ENCODE measurements at places on chromosomes 1 and 21.

- DNase-seq: no peak
Measured at GRCh38 chr1:9573723-9574122, 15.0 kb upstream of the TMEM201 start.

DNA sequence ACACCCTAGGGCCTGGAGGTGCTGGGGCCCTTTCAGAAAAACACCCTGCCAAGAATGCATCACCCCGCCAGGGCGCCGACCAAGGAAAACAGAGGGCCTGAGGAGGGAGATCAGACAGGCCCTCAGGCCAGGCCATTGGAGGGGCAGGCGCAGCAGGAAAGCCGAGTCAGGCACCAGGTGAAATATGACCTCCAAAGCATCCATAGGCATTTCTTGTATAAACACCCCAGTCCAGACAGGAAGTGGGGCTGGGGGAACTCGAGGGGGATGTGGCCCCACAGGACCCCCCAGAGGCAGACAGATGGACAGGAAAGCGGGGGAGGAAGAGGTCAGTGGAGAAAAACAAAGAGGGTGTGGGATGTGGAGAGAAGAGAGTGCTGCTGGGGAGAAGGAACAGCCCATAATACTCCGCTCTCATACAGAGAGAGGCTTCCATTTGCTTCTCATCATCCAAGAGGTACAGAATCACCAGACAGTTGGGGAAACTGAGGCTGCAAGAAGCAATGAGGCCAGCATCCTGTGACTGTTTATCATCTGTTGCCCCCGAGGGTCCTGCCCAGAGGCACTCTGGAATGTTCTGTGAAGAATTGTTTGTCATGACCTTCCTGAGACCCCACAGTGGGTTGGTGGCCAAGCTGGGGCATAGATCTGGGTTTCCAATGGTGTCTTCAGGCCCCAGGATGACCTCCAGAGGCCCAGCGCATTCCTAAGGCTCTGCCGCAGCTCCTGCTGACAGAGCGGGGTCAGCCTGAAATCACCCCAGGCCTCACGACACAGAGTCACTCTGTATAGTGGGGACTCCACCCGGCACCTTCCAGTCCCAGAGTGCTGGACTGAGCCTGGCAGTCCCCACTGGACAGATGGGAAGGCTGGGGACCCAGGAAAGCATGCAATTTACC, 18.0 kb downstream of the TRIM62 start:
- DNase-seq: no peak

GRCh38 chr1:86646256-86646655, 58.1 kb upstream of the SH3GLB1 start:
- no peak for DNase-seq

GRCh38 chr1:232707142-232707541, 77.2 kb upstream of the SIPA1L2 start:
- DNase-seq: no peak

DNA sequence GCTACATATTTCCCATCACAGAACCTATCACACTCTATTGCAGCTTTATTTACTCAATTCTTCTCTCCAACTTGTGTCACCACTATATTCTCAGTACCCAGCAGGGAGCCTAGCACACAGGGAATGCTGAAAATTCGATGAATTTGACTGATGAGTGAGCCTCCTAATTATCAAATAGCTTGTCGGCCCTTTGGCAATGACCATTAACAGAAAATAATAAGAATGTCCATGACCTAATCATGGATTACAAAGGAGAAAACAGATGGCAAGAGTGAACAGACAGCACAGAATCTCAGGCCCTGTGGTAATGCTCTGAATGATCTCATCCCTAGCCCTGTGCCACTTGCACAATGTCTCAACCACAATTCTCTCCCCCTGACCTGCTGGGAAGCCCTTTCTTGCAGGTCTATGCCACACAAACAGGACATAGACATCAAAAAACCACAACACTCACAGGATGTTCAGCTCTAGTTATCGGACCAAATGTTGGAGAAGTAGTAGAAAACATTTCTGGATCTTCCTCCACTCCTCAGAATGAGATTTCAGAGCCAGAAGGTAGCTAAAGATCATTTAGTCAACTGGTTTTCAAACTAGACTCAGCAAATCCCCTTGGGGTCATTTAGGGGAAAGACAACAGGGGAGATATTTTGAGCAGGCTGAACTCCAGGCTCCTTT, 68.4 kb downstream of the LUZP1 start:
- DNase-seq: peak; percentile 8

DNA sequence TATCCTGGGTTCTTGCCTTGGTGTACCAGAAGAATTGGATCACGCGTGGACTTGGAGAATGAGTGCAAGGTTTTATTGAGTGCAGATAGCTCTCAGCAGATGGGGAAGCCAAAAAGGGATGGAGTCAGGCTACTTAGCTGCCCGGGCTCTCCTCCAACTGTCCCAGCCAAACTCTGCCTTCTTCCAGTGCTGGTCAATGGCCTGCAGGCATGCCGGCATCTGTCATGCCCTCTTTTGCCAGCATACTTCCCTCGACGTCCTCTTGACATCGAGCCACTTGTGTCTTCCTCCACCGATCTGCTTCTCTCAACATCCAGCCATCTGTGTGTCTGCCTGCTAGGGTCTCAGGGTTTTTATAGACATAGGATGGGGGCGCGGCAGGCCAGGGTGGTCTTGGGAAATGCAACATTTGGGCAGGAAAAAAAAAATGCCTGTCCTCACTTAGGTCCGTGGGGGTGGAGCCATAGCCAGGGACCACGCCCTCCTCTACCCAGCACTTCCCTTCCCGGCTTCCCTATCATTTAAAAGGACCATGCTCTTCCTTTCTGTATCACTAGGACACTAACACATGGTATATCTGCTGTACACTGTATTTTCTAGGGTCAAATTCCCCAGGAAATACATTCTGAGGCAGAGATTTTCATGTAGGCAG, 47.0 kb upstream of the BCAR3 start:
- no peak for DNase-seq

- no peak for DNase-seq
Measured at GRCh38 chr1:114033216-114033706, 54.0 kb downstream of the OLFML3 start.

DNA sequence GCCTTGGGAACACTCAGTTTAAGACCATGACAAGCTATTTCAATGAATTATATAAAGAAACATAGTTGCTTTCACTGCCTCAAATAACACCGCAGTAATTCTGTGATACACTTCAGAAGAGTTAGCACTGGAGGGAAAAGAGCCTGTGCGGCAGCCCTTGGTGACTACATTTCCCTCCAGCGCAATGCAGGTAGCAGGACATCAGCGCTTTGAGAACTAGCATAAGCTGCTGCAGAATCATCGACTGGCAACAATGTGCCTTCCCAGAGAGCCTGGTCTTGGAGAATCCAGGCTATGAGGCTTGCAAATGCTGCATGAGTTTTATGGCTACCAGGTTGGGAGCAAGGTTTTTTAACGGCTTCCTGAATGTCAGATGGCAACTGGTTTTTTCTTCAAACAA, 7.5 kb downstream of the NRIP1 start:
- DNase-seq: no peak

DNA sequence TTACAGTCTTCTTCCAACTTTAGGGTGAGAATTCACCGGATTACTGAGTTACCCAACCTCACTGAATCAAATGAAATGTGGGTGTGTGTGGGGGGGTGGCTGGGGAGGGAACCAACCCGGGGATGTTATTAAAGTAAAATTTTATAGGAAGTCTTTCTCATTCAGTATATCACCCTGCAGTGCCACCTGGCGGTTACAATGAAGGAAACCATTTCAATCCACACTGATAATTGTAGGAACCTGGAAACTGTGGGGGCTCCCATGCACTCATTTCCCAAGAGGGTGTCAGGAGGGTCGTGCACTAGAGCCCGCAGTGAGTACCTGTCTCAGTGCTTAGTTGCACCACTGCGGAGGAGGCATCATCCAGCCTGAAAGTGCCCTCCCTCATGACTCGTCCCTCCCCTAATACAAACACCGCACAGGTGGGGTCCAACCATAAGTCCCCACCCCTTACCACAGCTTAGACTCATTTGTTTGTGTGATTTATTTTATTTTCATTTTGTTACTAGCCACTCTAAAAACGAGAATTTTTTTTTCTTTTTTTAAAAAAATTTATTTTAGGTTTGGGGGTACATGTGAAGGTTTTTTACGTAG, 29.1 kb upstream of the IGSF5 start:
- DNase-seq: no peak

DNA sequence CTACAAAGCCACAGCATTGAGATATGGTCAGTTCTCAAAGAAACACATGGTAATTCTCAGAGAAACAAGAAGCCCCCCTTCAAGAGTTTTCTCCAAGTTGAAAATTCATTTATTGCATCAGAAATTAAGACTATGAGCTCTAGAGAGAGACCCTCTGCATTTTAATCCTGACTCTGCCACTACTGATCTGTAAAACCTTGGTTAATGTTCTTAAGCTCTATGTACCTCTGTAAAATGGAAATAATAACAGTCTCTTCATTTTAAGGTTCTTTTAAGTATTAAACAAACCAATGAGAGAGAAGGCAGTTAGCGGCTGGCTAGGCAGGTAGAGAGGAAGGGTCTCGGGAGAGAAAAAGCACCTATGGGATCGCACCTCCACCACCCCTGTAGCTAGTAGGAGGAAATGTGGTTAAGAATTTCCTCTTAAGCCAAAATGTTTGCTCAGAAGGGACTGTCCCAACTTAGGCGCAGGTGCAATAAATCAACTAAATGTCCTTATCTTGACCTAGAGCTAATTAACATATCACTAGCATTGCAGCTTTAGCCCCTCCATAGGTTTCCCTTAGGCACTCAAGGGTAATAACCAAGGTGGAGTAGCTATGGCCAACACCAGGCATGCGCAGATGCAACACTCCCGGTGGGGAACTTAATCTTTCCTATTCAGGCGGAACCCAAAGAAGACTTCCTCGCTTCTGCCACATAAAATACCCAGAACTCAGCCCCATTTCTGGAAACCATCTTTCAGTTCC, 1685.4 kb downstream of the MRPL39 start:
- no peak for DNase-seq

DNA sequence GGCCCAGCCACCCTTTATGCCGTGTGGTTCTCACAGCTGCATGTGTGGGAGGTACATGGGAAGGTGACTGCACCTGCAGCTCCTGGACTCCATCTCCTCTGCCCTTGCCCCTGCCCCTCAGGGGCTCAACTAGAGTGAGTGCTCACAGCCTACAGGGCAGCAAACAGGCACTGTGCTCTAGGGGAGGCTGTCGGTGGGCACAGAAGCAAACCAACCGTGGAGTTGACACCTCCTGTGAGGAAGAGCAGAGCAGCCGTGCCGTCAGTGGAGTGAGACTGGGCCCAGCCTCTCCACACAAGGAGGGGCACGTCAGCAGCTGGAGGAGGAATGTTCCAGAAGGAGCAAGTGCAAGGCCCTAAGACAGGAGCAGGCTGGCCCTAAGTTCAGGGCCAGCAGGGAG, 32.7 kb downstream of the BMP8A start:
- no peak for DNase-seq

DNA sequence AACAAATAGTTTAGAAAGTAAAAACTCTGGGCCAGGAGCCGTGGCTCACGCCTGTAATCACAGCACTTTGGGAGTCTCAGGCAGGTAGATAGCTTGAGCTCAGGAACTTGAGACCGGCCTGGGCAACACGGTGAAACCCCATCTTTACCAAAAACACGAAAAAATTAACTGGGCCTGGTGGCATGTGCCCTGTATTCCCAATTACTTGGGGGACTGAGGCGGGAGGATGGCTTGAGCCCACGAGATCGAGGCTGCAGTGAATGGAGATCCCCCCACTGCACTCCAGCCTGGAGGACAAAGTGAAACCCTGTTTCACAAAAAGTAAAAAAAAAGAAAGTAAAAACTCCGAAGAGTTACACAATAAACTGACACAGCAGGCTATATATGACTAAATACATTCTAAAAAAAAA, 10.6 kb downstream of the CEP170 start:
- DNase-seq: no peak

GRCh38 chr1:43666608-43667007, 16.7 kb downstream of the KDM4A start:
- no peak for DNase-seq

GRCh38 chr1:47471163-47471562, 33.3 kb downstream of the FOXD2 start:
- DNase-seq: no peak

- DNase-seq: no peak
Measured at GRCh38 chr21:42757422-42757821, 104.0 kb downstream of the PDE9A start.

GRCh38 chr1:2110191-2110737, 60.1 kb downstream of the PRKCZ start:
- no peak for DNase-seq

DNA sequence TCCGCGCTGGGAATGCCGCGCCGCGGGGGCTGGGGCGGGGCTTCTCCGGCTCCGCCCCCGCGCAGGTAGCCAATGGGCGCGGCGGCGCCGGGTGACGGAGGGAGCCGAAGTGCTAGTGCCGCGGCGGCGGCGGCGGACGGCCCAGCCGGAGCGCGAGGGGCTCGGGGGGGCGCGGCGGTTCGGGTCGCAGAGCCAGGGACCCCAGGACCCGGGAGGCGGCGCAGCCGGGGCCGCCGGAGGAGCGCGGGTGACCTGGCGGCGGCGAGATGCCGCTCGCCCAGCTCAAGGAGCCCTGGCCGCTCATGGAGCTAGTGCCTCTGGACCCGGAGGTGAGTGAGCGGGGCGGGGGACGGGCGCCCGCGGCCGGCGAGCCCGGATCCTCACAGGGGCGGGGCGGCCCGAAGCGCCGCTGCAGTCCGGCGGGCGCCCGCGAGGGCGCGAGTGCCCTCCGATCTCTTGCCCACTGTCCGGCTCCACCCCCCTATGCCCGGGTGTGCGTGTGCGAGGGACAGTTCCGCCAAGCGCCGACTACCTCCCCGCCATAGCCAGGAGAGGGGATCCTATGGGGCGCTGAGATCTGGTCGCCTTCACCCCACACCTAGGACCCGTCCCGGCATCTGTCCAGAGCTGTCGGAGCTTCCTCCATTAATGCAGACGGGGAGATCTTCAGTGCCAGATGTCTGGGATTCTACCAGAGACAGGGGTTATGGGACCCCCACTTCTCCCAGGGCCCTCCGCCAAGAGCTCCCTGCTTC, at the start of gene RPS6KA1:
TSS of gene RPS6KA1 (plus strand) at position 107 of the 755 bp plus-strand sequence. CDS start at position 267, 160 bp downstream.
- DNase-seq: no peak

GRCh38 chr1:28887419-28887834, 26.9 kb upstream of the EPB41 start:
- DNase-seq: no peak

GRCh38 chr1:175090780-175091179, 23.1 kb downstream of the TNN start:
- DNase-seq: no peak

DNA sequence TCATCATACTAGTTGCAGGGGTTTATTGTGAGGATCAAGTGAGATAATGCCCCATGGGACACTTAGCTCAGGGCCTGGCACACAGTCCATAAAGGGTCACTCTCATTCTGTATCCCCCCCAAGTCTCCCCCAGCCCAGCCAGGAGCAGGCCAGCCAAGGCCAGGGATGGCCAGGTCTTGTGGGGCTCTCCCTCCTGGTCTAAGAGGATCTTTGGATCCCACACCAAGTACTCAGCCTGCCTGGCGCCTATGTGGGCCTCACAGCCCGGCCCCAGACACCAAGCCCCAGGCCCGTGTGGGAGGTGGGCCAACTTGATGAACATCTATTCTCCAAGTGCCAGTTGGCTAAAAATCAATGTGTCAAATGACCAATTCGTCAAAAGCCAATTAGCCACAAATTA, 117.8 kb downstream of the GLIS1 start:
- no peak for DNase-seq

GRCh38 chr1:206107168-206107544, 10.0 kb downstream of the AVPR1B start:
- no peak for DNase-seq

GRCh38 chr1:164660412-164660772, 101.4 kb downstream of the PBX1 start:
- no peak for DNase-seq

- DNase-seq: no peak
Measured at GRCh38 chr1:32890516-32891240, 4.4 kb downstream of the HPCA start.

GRCh38 chr1:165564561-165564960, 20.8 kb downstream of the LRRC52 start:
- DNase-seq: no peak
